Esophagus muscularis mucosa (tissue), 4 donors: ENCODE measurements at places on chromosomes 3 and 15. TPM values are rescaled to one million over a fixed set of nuclear protein-coding genes. Genes with fewer than 3 reads are reported as not detected.
A peak's percentile ranks its signal among the peaks of the same experiment; 100 is the strongest.

Gene RASL12
- 216 TPM for total RNA-seq

Gene FBXO40
- total RNA-seq: not detected

Gene TIMP4
- 24.1 TPM for total RNA-seq

Gene C3orf80
- total RNA-seq: 0.17 TPM

Gene ZCWPW2
- total RNA-seq: 1.7 TPM

Gene ALPK3
- total RNA-seq: 9.1 TPM

Gene CX3CR1
- 0.23 TPM for total RNA-seq

Gene SNTN
- total RNA-seq: not detected

Gene SERP1
- 164 TPM for total RNA-seq

Gene SPTBN5
- 1.2 TPM for total RNA-seq

Gene CSTA
- 3.5 TPM for total RNA-seq

Gene LDHAL6B
- not detected for total RNA-seq

Gene SEMA3G
- 16.6 TPM for total RNA-seq

GRCh38 chr15:39931615-39932014 lies 2.3 kb upstream of the EIF2AK4 start:
- no peaks in the 10 kb centered on the region for H3K36me3 ChIP-seq
- DNase-seq: no peak
- H3K4me1 ChIP-seq: peaks cover 28% of the 10 kb centered on the region
- H3K27ac ChIP-seq: no peak overlapping the region
- H3K4me3 ChIP-seq: no peak overlapping the region
- no peaks in the 10 kb centered on the region for H3K27me3 ChIP-seq

DNA sequence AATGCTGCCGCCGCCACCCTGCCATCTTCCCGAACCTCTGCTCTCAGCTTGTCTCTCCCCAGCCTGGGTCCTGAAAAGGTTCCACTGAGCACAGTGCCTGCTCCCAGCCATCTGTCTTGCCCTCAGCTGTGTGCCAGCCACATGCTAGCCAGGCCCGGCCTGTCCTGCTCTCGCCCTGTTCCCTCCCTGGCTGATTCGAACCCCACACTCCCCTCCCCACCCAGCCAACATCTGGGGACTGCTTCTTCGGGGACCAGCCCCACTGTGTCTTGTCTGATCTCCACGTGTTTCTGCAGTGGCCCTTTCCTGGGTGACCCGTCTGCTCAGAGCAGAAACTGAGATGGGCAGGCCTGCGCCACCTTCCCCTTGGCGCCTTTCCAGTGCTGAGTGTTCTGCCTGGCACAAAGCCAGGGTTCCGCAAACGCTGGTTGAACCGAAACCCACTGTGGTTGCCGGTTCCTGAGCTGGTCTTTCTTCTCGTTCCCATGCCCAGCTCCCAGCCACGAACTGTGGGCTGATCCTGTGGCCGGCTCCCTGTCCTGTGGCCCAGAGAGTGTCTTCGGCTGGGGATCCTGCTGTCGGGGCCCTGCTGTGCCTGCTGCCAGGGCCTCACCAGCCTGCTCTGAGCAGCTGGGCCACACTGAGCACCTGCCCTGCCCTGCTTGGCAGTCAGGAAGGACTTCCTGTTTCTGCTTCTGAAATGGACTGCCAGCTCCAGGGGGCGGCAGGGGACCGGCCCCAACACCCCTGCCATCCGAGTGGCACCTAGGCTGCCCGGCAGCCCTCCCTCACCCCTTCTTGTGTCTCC lies 62.7 kb upstream of the KLF13 start:
- no peak overlapping the region for H3K4me3 ChIP-seq
- H3K27me3 ChIP-seq: no peaks in the 10 kb centered on the region
- H3K36me3 ChIP-seq: no peaks in the 10 kb centered on the region
- H3K4me1 ChIP-seq: peaks cover 11% of the 10 kb centered on the region
- DNase-seq: peak; percentile 94

DNA sequence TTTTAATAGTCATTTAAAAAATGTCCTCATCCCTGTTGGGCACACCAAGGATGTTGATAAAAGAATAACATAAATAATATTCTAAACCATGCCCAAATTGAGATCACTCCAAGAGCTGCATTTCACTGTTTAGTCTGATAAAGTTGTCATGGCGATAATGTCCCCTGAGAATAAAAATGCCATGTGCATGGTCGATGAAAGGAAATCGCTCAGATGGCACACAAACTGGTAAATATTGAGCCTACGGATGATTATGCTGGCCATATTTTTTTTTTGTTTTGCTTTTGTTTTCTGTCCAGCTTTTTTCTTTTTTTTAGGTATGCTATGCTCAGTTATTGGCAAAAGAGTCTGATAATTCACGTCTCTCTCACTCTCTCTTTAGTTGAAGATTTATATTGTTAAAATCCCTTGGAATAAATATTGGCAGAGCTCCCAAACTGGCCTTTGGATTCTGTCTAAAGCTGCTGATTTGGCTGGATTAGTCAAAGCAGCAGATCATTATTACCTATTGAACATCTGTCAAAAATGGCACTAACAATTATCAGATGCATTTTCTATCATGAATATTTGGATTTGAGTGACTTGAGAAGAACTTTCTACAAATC lies 643.8 kb downstream of the SQOR start:
- no peak overlapping the region for H3K27ac ChIP-seq
- no peaks in the 10 kb centered on the region for H3K27me3 ChIP-seq
- no peak for DNase-seq

DNA sequence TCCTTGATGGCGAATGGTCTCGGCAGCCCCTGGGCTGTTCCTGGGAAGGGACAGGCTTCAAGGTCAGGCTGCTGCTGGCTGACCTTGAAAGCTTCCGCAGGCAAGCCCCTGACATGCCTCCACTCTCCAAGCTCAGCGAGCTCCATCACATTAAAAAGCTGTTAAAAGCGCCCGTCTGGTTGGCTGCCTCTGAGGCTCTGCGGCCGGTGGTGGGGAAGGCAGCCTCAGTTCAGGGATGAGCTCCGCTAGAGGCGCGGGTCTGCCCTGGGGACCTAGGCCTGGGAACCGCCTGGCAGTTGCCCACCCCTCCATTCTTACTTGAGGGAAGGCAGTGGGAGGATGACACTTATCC lies 103.8 kb downstream of the LINGO1 start:
- no peak for DNase-seq
- H3K27ac ChIP-seq: no peak overlapping the region
- H3K4me1 ChIP-seq: peaks cover 11% of the 10 kb centered on the region
- H3K27me3 ChIP-seq: no peaks in the 10 kb centered on the region
- H3K36me3 ChIP-seq: no peaks in the 10 kb centered on the region

DNA sequence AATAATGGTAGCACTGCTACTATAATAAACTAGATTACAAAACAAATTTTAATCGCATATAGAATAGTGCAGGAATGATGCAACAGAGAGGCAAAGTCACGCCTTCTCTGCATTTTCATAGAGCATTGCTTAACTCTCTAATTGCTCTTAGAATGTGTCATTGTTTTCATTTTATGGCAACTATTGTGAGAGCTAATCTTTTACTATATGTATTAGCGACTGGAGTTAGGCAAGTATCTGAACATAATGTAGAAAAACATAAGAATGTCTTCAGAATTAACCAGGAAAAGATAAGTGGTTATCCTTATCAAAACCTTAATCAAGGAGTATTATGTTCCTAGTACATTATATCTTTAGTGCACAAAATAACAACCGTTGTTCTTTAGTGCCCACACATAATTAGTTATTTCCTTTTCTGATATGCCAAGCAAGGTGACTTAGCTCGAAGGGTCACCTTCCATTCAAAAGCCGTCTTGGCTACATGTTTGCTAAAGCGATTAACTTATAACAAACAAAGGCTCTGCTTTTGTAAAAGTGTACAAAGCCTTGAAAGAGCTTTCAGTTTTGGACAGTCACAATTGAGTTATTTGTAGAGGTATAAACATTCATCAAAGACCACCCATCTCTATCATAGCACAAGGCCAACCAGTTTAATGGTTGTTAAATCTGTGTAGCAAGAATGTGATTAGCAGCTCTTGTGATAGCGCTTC lies 1328.9 kb downstream of the ROBO2 start:
- no peaks in the 10 kb centered on the region for H3K36me3 ChIP-seq
- DNase-seq: no peak
- H3K27ac ChIP-seq: no peak overlapping the region
- no peaks in the 10 kb centered on the region for H3K27me3 ChIP-seq

GRCh38 chr3:110821586-110821985 lies 250.0 kb upstream of the NECTIN3 start:
- no peaks in the 10 kb centered on the region for H3K4me1 ChIP-seq
- no peaks in the 10 kb centered on the region for H3K36me3 ChIP-seq
- no peaks in the 10 kb centered on the region for H3K27me3 ChIP-seq
- H3K4me3 ChIP-seq: no peak overlapping the region

DNA sequence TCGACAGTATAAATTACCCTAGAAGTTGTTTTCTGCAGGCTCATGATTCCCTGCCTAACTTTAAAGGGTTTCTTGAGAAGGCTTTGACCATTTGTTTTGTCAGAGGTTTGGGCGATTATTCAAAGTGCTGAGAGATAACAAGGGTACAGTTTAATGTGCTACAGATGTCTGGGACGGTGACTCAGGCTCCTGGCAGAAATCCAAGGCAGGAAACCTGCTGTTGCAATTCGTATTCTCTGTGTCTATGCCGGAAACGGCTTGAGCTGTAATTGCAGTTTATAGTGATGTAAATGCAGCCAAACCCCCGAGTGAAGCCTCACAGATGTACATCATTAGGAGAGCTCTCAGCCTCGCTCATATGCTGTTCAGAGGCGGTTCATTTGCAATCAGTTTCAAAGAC lies 65.6 kb downstream of the SYNPR start:
- no peak for DNase-seq
- H3K4me1 ChIP-seq: no peaks in the 10 kb centered on the region
- no peak overlapping the region for H3K27ac ChIP-seq
- H3K4me3 ChIP-seq: no peak overlapping the region

GRCh38 chr3:134606033-134607025 lies 44.5 kb downstream of the KY start:
- no peak for DNase-seq
- H3K27me3 ChIP-seq: no peaks in the 10 kb centered on the region
- H3K36me3 ChIP-seq: no peaks in the 10 kb centered on the region
- no peak overlapping the region for H3K27ac ChIP-seq
- peaks cover 6% of the 10 kb centered on the region for H3K4me1 ChIP-seq
- no peak overlapping the region for H3K4me3 ChIP-seq

- DNase-seq: no peak
- H3K4me1 ChIP-seq: peaks cover 56% of the 10 kb centered on the region
- no peaks in the 10 kb centered on the region for H3K36me3 ChIP-seq
- H3K4me3 ChIP-seq: no peak overlapping the region
- no peaks in the 10 kb centered on the region for H3K27me3 ChIP-seq
- no peak overlapping the region for H3K27ac ChIP-seq
These were observed 460.3 kb upstream of the PROK2 start for GRCh38 chr3:72245183-72245811.
